ENCODE measurements at places on chromosomes 1 and 21. TPM values are rescaled to one million over a fixed set of nuclear protein-coding genes. Genes with fewer than 3 reads are reported as not detected.

The DDI2 gene
- 10.0 TPM for polyA plus RNA-seq

The OR2M3 gene
- polyA plus RNA-seq, result not detected

The RLF gene
- 6.7 TPM for polyA plus RNA-seq

GRCh38 chr1:173195596-173196088 lies 11.5 kb downstream of the TNFSF4 start:
- no peak for DNase-seq
- no peak overlapping the region for H3K27ac ChIP-seq
- no peaks in the 10 kb centered on the region for H3K27me3 ChIP-seq
- no peaks in the 10 kb centered on the region for H3K36me3 ChIP-seq
- no peak overlapping the region for H3K4me3 ChIP-seq
- peaks cover 3% of the 10 kb centered on the region for H3K4me1 ChIP-seq

DNA sequence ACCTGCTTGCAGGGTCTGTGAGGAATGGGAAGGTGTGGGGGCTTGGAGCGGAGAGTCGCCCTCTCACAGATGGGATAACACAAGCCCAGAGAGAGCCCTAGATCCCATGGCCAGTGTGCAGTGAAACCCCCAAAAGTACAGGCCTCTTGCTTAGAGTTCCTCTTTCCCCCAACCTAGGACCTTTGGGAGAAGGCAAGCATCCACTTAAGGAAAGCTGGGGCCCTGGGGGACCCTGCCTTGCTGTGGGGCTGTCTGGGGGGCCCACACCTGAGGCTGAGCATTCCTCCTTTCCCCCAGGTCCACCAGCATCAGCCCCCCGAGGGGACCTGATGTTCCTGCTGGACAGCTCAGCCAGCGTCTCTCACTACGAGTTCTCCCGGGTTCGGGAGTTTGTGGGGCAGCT lies 1.1 kb downstream of the VWA1 start:
- no peak overlapping the region for H3K27ac ChIP-seq
- DNase-seq, result no peak
- peaks cover 2% of the 10 kb centered on the region for H3K27me3 ChIP-seq
- H3K36me3 ChIP-seq, result no peaks in the 10 kb centered on the region
- H3K4me3 ChIP-seq, result no peak overlapping the region
- H3K4me1 ChIP-seq, result peaks cover 41% of the 10 kb centered on the region

- H3K27ac ChIP-seq, result peak overlapping the region; percentile 93
- H3K4me3 ChIP-seq, result peak overlapping the region; percentile 99
- H3K27me3 ChIP-seq, result no peaks in the 10 kb centered on the region
- DNase-seq, result peak; percentile 51
- no peaks in the 10 kb centered on the region for H3K36me3 ChIP-seq
Measured at GRCh38 chr1:63774617-63775417, 1.0 kb downstream of the ROR1 start.

Data from cardiac muscle cell (in vitro differentiated cells and primary cell).